NCI-H1105 (cell line): ENCODE measurements at places on chromosomes 3 and 15.

DNA sequence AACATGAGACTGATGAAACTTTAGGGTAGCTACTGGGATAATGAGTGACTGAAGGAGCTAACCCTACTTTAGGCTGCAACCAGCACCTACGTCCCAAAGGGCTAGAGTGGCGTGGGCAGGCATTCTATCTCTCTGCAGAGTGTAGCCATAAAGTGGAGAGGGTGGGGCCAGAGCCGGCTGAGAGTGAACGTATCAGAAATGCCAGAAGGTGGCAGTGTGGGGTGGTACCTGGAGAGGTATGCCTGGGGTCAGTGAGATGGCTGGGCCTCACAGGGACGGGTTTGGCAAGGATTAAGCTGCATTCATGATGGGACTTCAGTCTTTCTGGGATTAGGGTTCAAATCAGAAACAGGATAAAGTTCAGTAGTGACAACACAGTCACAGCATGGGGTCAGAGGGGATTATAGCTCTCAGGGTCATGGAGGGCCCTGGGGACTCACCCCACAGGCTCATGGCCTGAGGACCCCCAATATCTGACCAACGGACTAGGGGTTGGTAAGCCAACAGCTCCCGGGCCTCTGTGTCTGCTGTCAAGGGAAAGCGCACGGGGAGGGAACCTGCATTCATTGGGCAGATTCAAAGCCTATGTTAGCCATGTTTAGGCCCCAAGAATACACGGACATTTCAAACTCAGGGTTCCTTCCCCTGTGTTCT, 86.5 kb upstream of the FOXB1 start:
- peak; percentile 85 for DNase-seq

GRCh38 chr15:88646088-88646405, 7.2 kb downstream of the ISG20 start:
- no peak for DNase-seq

GRCh38 chr15:63157118-63157843, at the start of gene RPS27L:
TSS of gene RPS27L (minus strand) at chr15:63157477. CDS start at chr15:63157405, 72 bp downstream.
- DNase-seq: peak; percentile 94

DNA sequence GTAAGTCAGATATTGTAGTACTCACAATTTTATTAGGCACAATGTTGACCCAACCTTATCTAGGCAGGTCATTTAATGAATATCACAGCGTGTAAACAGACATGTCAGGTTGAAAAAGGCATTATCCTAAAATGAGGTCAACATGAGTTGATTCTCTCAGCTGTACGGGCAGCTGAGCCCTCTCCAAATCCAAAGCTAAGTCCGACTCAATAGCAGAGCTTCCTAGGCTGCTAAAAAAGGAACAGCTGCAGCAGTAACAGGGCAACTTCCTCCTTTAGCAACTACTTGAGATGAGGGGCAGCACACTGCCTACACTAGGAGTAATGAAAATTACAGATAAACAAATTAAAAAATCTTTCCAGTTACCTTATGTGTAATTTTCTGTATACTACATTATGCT, 189.2 kb downstream of the CADM2 start:
- no peak for DNase-seq

GRCh38 chr15:69874321-69874720, 223.4 kb downstream of the TLE3 start:
- no peak for DNase-seq

DNA sequence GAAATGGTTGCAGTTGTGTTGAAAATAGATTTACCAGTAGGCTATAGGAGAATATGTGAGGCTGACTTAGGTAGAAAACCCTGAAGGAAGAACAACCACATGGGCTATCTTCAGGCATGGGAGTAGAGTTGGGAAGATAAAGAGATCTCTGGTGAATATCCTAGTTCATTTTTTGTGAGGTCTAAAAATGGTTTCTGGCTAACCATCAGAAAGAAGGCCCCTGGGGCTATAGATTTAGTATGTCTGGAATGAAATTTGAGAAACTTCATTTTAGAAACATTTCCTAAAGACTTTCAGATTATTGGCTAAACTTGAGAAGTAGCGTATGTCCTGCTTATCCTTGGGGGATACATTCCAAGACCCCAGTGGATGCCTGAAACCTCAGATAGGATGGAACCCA, 148.2 kb downstream of the NAALADL2 start:
- DNase-seq: no peak

GRCh38 chr3:49415931-49416601, 3.8 kb downstream of the TCTA start:
- no peak for DNase-seq

GRCh38 chr3:193744822-193745684, 152.0 kb downstream of the OPA1 start:
- no peak for DNase-seq

DNA sequence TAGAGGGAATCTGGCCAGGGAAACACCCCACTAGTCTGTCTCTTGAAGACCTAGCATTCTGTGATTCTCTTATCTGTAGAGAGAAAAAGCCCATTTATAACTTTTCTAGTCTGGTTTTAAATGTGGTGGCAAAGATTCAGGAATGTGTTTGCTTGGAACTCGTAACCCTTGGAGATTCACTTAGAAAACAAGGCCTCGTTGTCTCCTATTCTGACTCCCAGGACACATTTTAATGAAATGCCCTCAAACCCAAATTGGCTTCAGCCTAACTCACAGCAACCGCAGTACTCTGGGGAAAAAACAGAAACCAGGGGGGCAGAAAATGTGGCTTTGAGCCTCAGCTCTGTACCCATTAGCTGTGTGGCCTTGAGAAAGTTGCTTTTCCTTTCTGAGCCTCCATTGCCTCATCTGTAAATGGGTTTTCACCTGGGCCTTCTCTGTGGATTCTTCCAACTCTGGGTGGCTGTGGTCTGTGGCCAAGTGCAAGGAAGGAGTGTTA, 36.5 kb downstream of the RPLP1 start:
- no peak for DNase-seq

GRCh38 chr3:189272500-189273119, 100.8 kb downstream of the TPRG1 start:
- DNase-seq: peak; percentile 37

- no peak for DNase-seq
Observed at GRCh38 chr3:101527441-101527840, 14.4 kb upstream of the SENP7 start.

- DNase-seq: peak; percentile 68
Observed at GRCh38 chr3:192915304-192915703, 2.4 kb downstream of the MB21D2 start.

- peak; percentile 66 for DNase-seq
Observed at GRCh38 chr15:42490671-42491538, at the start of gene ZNF106. TSS of gene ZNF106 (minus strand) at chr15:42491141. CDS start at chr15:42472289, 18,852 bp downstream.

- no peak for DNase-seq
Observed at GRCh38 chr15:52362497-52362896, 66.9 kb upstream of the MYO5C start.

- DNase-seq: no peak
Observed at GRCh38 chr15:63349156-63349555, 32.5 kb downstream of the CA12 start.

GRCh38 chr3:14303336-14304100, 98.9 kb upstream of the SLC6A6 start:
- no peak for DNase-seq

DNA sequence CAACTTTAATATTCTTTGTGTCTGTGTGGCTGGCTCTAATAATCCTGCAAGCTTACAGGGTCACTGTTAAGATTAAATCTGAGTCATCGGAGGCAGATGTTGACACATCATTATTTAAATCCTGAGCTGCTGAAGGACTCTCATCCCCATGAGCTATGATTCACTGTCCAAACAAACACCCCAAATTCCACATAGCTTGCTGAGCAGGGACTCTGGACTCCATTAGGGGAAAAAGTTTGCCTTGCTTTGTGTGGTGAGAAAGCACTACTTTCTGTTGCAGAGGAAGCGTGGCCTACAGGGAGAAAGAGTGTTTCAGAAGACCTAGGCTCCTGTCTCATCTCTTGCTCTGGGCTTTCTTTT, 213.7 kb downstream of the PDCD6IP start:
- no peak for DNase-seq

GRCh38 chr3:187832202-187832601, 86.9 kb upstream of the BCL6 start:
- DNase-seq: no peak

DNA sequence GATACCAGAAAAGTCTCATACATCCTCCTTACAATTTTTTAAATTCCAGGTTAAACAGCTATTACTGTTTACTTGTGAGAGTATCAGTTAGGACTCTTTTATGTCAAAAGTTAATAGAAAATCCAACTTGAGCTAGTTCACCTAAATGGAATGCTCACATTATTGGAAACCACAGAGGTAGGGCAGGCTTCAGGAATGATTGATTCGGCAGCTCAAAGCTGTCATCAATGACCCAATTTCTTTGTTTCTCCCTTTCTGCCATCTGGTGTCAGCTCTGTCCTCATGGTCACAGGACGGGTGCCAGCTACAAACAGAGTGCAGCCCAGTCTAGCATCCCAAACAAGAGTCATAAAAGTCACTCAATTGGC, 32.2 kb downstream of the CFAP20DC start:
- DNase-seq: no peak

DNA sequence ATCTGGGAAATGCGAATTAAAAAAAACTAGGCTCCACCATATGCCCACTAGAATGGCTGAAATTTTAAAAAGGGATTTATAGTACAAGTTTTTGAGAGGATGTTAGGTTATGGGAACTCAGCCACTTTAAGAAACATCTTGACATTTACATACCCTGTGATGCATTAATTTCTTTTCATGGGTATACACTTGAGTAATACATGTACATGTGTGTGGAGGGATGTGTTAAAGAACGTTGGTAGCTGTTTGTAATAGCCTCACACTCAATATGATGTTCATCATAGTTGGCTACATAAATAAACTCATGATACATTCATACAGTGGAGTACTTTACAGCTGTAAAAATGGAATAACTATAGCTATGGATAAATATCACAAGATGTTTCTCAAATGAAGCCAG, 40.9 kb downstream of the MEF2A start:
- no peak for DNase-seq

- DNase-seq: no peak
Observed at GRCh38 chr3:129360171-129360611, 68.2 kb downstream of the EFCAB12 start.

DNA sequence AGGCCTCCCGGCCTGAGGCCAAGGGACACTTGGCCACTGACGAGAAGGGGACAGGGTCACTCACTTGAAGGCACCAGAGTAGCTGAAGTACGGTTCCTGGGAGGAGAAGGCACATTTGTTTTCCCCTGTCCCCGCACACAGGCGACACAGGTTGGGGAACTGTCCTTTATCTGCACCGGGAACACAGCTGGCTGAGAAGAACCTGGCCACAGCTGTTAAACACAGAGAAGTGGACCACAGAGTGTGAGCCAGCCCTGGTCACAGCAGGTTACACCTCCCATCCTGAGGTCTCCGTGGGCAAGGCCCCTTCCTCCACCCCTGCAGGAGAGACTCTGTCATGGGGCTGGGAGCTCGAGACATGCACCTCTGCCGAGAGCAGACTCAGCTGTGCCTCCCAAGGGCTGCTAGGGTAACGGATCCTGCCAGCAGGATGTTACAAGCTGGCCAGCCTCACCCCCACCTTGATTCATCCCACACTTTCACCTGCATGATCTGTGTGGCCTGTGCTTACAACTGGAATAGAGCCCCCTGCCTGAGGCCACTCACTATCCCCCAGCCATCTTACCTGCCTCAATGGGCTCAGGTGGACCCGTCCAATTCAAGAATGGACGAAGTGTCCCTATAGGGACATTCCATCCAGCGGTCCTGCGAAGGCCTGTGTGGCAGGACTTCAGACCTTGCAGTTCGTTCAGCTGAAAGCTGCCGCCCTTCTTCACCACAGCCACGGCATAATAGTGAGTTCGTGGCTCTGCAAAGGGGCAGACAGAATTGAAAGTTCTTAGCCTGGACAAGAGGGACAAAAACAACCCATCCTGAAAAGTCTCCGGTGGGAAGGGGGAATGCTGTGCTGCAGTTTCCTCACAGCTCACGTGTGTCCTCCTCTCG, 9.2 kb downstream of the LTF start:
- DNase-seq: no peak
